ENCODE measurements at places on chromosomes 4 and X. TPM values are rescaled to one million over a fixed set of nuclear protein-coding genes. Genes with fewer than 3 reads are reported as not detected.

The MID1 gene
- 18.3 TPM for total RNA-seq

The YIPF6 gene
- 35.7 TPM for total RNA-seq

The MAGEA9B gene
- 18.6 TPM for total RNA-seq

The OGT gene
- total RNA-seq, result 113 TPM

The TMPRSS11F gene
- total RNA-seq, result 1.0 TPM

The FRMD7 gene
- total RNA-seq, result 0.06 TPM

The GLOD5 gene
- not detected for total RNA-seq

The KLHL4 gene
- 26.1 TPM for total RNA-seq

Measured in testis (tissue), 5 donors.